Common myeloid progenitor, CD34-positive (primary cell): ENCODE measurements at places on chromosomes 3 and 15.

- no peak for DNase-seq
Measured at GRCh38 chr3:176739159-176739558, 458.1 kb downstream of the TBL1XR1 start.

- no peak for DNase-seq
Measured at GRCh38 chr15:47363653-47364052, 353.7 kb upstream of the SEMA6D start.

- DNase-seq = peak; percentile 88
Measured at GRCh38 chr15:90097475-90097874, 4.8 kb downstream of the IDH2 start.

- DNase-seq = no peak
Measured at GRCh38 chr3:139534455-139534812, 5.1 kb downstream of the RBP1 start.

DNA sequence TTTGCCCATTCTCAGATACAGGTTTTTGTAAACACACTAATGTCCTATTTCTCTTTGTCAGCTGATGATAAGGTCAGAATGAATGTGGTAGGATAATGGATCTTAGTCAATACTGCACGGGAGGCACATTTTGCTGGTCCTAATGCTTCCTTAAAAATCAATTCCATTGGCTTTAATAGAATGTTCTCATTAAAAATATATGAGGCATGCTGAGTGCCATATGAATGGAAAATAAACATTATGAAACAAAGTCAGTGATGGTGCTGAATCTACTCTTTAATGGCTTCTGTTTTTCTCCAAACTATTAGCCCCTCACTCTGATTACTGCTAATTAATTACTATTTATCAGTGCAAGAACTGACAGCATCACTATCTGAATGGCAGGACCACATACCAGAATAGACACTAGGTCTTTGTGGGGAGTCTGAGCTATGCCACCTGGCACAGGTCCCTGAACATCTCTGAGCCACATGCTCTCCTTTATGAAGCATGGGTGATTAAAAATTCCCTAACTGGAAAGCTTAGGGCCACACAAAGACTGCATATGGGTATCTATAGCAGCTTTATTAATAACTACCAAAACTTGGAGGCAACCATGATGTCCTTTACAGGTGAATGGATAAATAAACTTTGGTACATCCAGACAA, 278.9 kb downstream of the MEX3B start:
- DNase-seq = no peak

DNA sequence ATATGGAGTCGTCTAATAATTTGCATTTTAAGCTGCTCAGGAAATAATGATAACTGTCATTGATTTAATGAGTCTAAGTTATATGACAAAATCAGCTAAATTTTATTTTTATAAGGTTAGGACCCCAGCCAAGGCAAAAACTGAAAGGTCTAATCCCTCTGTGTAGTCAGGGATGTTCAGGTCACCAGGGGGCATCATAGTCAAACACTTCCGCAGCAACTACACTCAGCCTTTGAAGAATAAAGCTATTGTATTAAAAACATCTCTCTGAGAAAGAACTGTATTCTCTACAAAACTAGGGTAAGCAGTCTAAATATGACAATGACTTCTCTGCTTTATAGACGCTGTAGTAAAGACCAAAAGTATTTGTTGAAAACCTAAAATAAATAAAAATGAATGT, 15.0 kb downstream of the INTS14 start:
- peak; percentile 58 for DNase-seq

- DNase-seq = no peak
Measured at GRCh38 chr15:65106011-65106590, 8.9 kb downstream of the UBAP1L start.

- no peak for DNase-seq
Measured at GRCh38 chr3:56456117-56456516, 12.2 kb downstream of the ERC2 start.
